ENCODE measurements at places on chromosomes 11 and 22. TPM values are rescaled to one million over a fixed set of nuclear protein-coding genes. Genes with fewer than 3 reads are reported as not detected.

DCDC1 gene
- 1.5 TPM for total RNA-seq

ARHGAP8 gene
- total RNA-seq = 67.5 TPM

TMEM151A gene
- 5.9 TPM for total RNA-seq

MS4A15 gene
- 1.5 TPM for total RNA-seq

OR2D2 gene
- 0.20 TPM for total RNA-seq

FJX1 gene
- 13.7 TPM for total RNA-seq

NUCB2 gene
- 40.6 TPM for total RNA-seq

RIBC2 gene
- 8.3 TPM for total RNA-seq

NXPE1 gene
- not detected for total RNA-seq
